ENCODE measurements at places on chromosomes 1 and 21.
A peak's percentile ranks its signal among the peaks of the same experiment; 100 is the strongest.

- DNase-seq, result no peak
Observed at GRCh38 chr21:22356663-22357062, 1358.5 kb downstream of the NCAM2 start.

DNA sequence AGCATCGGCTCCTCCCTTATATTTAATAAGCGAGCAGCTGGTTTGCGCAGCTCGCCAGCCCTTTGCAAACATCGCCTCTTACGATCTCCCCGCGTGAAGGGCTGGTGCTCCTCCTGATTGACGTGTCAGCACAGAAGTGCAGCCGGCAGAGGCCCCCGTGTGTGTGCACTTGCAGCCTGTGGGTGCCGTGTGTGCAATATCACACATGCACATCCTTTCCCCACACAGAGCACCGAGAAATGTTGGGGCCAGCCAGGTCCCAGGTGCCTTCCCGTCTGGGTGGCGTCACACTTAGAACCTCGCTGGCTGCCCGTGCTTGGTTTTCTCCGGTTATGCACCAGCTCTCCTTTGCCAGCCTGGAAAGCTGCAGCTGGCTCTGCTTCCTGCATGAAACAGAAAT, 126.6 kb upstream of the AJAP1 start:
- no peak for DNase-seq

DNA sequence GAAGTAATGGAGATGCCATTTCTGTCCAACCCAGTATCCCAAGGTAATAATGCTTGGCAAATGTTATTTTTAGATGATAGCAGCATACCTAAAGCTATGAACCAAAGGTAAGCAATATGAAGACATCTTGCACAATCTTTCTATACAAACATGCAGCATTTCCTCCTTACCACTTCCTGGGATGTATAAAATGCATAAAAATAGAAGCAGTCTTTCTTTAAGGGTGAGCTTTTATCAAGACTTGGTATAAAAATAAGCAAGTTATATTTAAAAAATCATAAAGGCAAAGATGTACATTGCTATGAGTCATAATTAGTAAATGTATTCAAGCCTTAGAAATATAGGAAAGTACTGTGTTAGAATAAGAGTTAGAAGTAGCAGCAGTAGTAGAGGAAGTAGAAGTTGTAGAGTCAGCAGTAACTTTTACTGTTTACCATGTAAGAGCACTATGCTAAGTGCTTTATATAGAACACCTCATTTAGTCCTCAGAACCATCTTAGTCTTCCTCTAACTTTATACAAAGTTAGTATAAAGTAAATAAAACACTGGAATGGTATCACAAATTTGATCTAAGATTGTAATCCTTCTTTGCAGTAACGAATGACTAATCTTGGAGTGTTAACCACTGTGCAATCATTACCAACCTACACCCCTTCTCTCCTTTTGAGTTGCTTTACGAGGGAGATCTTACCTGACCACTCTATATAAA, 371.3 kb downstream of the VAV3 start:
- no peak for DNase-seq

DNA sequence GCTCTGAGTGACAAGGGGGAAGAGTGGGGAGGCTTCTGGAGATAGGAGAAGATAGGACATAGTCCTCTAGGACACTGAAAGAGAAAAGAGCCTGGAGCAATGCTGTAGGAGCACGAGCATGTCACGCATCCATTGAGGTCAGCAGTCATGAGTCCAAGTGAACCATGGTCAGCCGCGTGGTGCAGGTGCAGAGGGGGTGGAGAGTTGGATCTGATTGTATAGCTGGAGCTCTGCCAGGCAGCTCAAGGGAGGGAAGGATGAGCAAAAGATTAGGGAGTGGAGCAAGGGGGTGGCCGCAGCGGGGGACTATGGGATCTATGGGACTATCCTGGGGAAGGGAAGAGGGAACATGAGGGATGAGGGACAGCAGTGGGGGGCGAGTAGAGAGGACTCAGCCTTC, 14.0 kb downstream of the PADI1 start:
- no peak for DNase-seq

DNA sequence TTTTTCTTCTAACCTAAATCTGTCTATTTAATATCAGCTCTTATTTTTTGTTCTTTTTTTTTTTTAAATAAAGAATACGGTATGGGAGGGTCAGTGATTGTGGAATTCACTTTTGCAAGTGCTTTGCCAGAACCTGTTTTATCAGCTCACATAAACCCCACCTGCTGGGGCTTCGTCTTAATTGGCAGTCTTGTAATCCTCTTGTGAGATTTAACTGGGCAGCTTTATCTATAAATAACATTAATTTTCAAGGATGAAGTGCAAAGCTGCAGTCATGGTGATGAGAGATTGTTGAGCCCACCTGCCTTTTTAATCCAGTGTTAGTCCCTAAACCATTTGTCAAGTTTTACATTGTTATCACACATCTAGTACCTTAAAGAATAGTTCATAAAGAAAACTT, 18.2 kb upstream of the PDC start:
- no peak for DNase-seq

DNA sequence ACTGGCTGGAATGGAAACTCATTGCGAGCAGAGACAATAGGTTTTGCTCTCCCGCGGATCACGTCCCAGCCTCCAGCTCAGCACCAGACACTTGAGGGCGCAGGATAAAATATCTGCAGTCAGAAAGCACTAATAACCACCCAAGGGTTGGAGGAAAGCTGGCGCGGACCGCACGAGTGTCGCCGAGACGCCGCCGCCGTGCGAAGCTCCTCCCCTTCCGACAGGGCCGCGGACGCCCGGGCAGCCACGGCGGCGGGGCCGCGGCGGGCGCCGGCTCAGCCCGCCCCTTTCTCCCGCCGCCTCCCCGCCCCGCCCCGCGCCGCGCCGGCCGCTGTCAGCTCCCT, at the start of gene CMPK1:
Gene CMPK1 (plus strand): TSS at position 213 of the 344 bp plus-strand sequence. CDS start 156 bp downstream, outside the sequence.
- peak; percentile 95 for DNase-seq

- peak; percentile 36 for DNase-seq
Observed at GRCh38 chr1:228089519-228090380, 7.2 kb downstream of the ARF1 start.
